Lung (tissue), 17 donors: ENCODE measurements at places on chromosomes 16 and 17. TPM values are rescaled to one million over a fixed set of nuclear protein-coding genes. Genes with fewer than 3 reads are reported as not detected.

DNA sequence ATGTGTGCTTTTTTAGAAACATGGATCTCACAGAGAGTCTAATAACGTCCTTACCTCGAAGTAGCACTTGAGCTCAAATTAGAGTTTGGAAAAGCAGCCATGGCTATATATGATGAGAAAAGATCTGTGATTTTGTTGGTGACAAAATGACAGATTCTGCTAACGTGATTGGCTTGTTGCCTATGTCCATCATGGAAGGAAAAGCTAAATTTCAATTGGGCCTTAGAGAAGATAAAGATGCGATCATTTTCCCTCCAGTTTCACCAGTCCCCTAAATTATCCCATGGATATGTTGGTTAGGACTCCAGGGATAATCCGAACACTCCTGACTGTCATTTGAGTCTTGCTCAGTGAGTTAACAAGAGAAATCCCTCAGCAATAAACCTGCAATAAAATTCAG lies 175.8 kb downstream of the C16orf95 start:
- H3K4me1 ChIP-seq, result no peaks in the 10 kb centered on the region
- H3K27me3 ChIP-seq, result no peaks in the 10 kb centered on the region
- H3K27ac ChIP-seq, result no peak overlapping the region
- no peak for DNase-seq

DNA sequence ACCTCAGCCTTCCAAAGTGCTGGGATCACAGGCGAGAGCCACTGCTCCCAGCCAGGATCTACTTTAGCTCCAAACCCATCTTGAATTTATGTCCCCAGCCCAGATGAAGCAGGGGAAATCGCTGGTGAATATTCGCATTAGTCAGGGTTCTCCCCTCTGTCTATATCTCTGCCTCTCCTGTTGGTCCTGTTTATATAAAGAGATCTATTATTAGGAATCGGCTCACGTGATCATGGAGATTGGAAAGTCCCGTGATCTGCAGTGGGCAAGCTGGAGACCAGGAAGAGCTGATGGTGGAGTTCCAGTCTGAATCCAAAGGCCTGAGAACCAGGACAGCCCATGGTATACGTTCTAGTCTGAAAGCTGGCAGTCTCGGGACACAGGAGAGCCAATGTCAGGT lies 382.8 kb downstream of the SEC14L1 start:
- H3K27ac ChIP-seq, result no peak overlapping the region
- no peaks in the 10 kb centered on the region for H3K4me1 ChIP-seq
- DNase-seq, result no peak

GRCh38 chr17:4534928-4535666 lies 20.1 kb downstream of the MYBBP1A start:
- H3K4me3 ChIP-seq, result no peak overlapping the region
- H3K36me3 ChIP-seq, result peaks cover 31% of the 10 kb centered on the region
- no peak for DNase-seq
- no peaks in the 10 kb centered on the region for H3K4me1 ChIP-seq

DNA sequence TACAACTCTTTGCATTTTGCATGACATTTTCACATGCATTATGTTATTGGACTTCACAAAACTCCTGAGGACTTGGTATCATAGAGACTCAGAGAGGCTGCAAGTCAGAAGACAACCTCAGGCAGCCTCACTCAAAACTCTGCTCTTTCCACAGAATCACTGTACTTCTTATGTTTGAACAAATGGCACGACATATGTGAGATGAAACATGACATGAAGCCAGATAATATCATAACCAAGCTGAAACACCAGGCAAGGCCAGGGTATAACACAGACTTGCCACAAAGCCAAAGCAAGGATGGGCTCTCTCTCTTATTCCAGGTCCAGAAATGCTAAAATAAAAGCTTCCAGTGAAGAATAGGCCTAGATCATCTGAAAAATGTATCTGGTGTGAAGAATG lies 425.8 kb upstream of the CDH5 start:
- no peak overlapping the region for H3K27ac ChIP-seq
- no peaks in the 10 kb centered on the region for H3K4me1 ChIP-seq
- no peaks in the 10 kb centered on the region for H3K27me3 ChIP-seq
- no peak overlapping the region for H3K4me3 ChIP-seq
- no peaks in the 10 kb centered on the region for H3K36me3 ChIP-seq
- DNase-seq, result no peak

GRCh38 chr17:40399185-40399584 lies 18.5 kb downstream of the TOP2A start:
- peaks cover 27% of the 10 kb centered on the region for H3K36me3 ChIP-seq
- no peaks in the 10 kb centered on the region for H3K4me1 ChIP-seq
- peak; percentile 80 for DNase-seq

GRCh38 chr16:84582958-84583516 lies 34.8 kb downstream of the COTL1 start:
- H3K27me3 ChIP-seq, result no peaks in the 10 kb centered on the region
- peaks cover 4% of the 10 kb centered on the region for H3K4me1 ChIP-seq
- H3K27ac ChIP-seq, result no peak overlapping the region
- peak; percentile 32 for DNase-seq
- H3K4me3 ChIP-seq, result no peak overlapping the region
- no peaks in the 10 kb centered on the region for H3K36me3 ChIP-seq

- H3K4me1 ChIP-seq, result peaks cover 7% of the 10 kb centered on the region
- peak overlapping the region; percentile 72 for H3K27ac ChIP-seq
- DNase-seq, result peak; percentile 50
- H3K27me3 ChIP-seq, result no peaks in the 10 kb centered on the region
These were observed 98.2 kb downstream of the AXIN2 start for GRCh38 chr17:65463242-65463641.

GRCh38 chr17:34339138-34339770 lies 17.0 kb upstream of the CCL13 start:
- H3K27ac ChIP-seq, result no peak overlapping the region
- no peak for DNase-seq
- no peaks in the 10 kb centered on the region for H3K27me3 ChIP-seq
- H3K4me3 ChIP-seq, result no peak overlapping the region
- H3K4me1 ChIP-seq, result no peaks in the 10 kb centered on the region

GRCh38 chr17:56778898-56779297 lies 54.8 kb downstream of the C17orf67 start:
- H3K36me3 ChIP-seq, result no peaks in the 10 kb centered on the region
- no peaks in the 10 kb centered on the region for H3K4me1 ChIP-seq
- no peak overlapping the region for H3K4me3 ChIP-seq

DNA sequence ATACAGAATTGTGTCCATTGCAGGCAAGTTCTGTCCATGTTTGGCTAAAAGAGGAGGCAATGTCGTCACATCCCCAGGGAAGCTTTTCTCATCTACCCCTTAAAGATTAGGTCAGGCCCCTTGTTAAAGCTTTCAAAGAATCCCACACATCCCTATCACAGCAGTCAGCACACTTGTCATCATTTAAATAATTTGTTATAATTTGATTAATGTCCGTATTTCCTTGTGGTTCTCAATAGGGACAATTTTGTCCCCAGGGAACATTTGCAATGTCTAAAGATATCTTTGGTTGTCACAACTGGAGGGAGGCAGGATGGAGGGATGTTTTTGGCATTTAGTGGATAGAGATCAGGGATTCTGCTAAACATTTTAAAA lies 28.1 kb upstream of the NFAT5 start:
- H3K27me3 ChIP-seq, result no peaks in the 10 kb centered on the region
- H3K4me1 ChIP-seq, result no peaks in the 10 kb centered on the region
- H3K27ac ChIP-seq, result no peak overlapping the region
- H3K36me3 ChIP-seq, result no peaks in the 10 kb centered on the region
- DNase-seq, result no peak

- H3K4me1 ChIP-seq, result no peaks in the 10 kb centered on the region
- peaks cover 8% of the 10 kb centered on the region for H3K36me3 ChIP-seq
- H3K4me3 ChIP-seq, result no peak overlapping the region
- H3K27me3 ChIP-seq, result no peaks in the 10 kb centered on the region
- no peak overlapping the region for H3K27ac ChIP-seq
- DNase-seq, result no peak
These were observed 5.3 kb downstream of the TRPV1 start for GRCh38 chr17:3603870-3604259.

DNA sequence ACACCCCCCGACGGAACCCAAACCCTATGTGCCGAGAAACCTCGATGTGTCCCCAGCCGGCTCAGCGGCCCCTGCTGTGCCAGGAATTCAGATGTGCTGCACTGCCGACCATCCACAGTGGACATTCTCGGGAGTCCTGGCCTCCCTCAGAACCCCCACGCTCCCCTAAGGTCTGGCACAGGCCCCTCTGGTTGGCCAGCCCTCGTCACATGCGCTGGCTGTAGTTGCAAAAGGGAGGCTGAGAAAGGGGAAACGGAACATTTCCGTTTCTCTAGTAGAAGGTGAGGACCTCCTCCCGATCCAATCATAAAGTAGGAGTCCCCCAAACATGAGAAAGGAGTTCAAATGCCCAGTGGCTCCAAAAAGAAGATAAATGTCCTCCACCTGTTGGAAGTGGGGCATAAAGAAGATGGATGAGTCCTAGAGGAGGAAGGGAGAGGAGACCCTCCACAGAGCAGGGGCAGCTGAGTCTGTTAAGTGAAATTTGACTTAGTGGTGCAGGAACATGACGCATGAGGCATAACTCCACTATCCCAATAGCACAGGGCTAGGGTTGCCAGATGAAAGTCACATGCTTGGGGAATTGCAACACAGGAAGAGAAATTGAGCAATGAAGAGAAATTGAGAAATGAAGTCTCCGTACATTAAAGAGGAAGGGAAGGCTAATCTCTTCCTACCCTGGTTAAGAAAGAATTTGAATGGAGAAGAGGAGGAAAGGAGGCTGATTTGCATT lies 49.3 kb upstream of the WSB1 start:
- H3K4me3 ChIP-seq, result no peak overlapping the region
- no peaks in the 10 kb centered on the region for H3K36me3 ChIP-seq
- peak overlapping the region; percentile 94 for H3K27ac ChIP-seq
- H3K27me3 ChIP-seq, result no peaks in the 10 kb centered on the region
- DNase-seq, result peak; percentile 98
- H3K4me1 ChIP-seq, result peaks cover 23% of the 10 kb centered on the region

Gene LCMT1
- 34.8 TPM for total RNA-seq

Gene C17orf100
- 2.4 TPM for total RNA-seq

Gene CCL8
- 0.26 TPM for total RNA-seq

Gene MED9
- 14.2 TPM for total RNA-seq

Gene UMOD
- not detected for total RNA-seq

Gene ITGB4
- total RNA-seq, result 47.8 TPM

Gene ACSM5
- total RNA-seq, result 0.40 TPM

Gene CLEC3A
- not detected for total RNA-seq

Gene BEAN1
- 0.31 TPM for total RNA-seq
